DMS153 (cell line): ENCODE measurements at places on chromosomes 4 and X.
A peak's percentile ranks its signal among the peaks of the same experiment; 100 is the strongest.

DNA sequence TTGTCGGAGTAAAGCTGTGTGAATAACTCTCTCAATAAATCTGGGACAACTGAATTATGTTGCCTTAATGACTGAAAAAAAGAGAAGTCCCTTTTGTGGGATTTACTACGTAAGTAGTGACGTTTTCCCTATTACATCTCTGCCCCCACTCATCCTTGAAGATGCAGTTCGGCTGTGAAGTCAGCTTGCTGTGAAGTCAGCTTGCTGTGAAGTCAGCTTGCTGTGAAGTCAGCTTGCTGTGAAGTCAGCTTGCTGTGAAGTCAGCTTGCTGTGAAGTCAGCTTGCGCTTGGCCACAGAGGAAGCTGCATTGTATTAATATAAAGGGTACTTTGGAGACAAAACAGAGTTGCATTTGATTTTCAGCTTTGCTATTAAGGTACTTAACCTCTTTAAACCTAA, 8.0 kb upstream of the VAMP7 start:
- DNase-seq, result no peak

GRCh38 chr4:153223930-153224329, 19.7 kb downstream of the TRIM2 start:
- peak; percentile 43 for DNase-seq

DNA sequence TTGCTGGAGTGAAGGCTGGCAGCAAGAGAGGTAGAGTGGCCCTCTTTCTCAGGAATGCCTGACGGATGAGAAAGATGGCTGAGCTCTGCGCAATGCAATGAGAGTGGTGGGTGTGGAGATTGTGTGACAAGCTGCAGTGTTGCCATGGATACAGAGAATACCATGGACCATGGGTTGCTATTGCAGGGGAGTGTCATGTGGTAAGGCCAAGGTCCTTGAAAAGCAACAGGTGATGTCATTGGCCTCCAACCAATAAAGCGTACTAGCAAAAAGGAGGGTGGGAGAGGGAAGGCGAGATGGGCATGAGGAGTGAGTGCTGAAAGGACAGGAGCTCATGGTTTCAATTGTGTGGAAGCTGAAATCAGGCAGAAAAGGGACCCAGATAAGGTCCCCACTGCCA, 1.8 kb downstream of the PNMA5 start:
- no peak for DNase-seq

DNA sequence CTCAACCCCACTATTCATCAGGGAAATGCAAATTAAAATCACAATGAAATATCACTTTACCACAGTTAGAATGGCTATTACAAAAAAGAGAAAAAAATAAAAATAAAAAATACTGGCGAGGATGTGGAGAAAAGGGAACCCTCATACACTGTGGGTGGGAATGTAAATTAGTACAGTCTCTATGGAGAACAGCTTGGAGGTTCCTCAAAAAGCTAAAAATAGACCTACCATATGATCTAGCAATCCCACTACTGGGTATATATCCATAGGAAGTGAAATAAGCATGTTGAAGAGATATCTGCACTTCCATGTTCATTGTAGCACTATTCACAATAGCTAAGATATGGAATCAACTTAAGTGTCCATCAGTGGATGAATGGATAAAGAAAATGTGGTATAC, 50.5 kb upstream of the PAGE1 start:
- no peak for DNase-seq

- DNase-seq, result no peak
Measured at GRCh38 chr4:137794764-137795254, 262.5 kb upstream of the PCDH18 start.
